ENCODE measurements at places on chromosomes 6 and 20.

DNA sequence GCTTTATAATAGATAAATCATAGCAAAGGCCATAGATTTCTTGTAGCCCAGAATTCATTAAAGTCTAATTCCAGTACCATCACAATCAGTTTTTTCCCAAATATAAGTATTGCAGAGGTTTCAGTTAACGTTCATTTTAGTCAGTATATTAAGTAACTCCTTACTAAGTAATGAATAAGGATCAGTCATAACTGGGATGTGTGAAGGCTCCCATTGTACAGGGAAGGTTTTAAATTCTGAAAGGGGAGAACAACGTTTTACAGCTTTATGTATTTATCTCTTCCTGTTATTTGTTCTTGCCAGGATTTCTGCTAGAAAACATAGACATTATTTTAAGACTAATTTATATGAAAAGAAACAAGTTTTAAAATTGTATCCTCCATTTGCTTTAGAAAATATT, 215.5 kb upstream of the LAMP5 start:
- no peak for DNase-seq

DNA sequence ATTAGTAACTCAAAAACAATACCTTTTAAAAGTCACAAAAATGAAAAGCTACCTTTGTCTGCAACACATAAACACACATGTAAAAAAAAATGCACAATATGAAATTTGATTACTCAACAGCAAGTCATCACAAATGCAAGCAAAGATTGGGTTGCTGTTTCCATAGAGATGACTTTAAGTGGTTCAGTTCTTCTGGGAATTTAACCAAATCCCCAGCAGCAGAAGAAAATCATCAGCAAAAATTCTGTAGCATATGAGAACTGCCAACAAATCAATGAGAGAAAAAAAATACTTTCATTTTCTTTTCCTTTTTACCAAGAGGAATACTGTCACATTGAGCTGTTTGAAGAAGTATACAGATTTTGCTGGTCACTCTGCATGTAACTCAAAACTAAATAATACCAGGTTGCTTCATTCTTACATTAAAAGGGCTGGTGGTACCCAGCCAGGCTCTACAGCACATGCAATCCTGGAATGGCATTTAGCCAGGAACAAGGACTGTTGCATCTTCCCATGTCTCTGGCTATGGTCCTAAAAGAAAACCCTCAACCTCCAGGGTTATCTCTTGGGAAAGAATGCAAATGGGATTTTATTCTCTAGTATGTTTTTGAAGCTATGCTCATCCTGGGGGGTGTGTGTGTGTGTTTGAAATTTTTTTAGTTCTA, 158.3 kb downstream of the OPRM1 start:
- DNase-seq, result no peak

GRCh38 chr6:80143419-80143937, 37.0 kb downstream of the BCKDHB start:
- no peak for DNase-seq

- DNase-seq, result no peak
Observed at GRCh38 chr6:76790881-76791280, 672.4 kb downstream of the HTR1B start.

- DNase-seq, result no peak
Observed at GRCh38 chr6:114419175-114419574, 76.4 kb upstream of the HS3ST5 start.

GRCh38 chr6:106908386-106908840, 66.1 kb downstream of the CD24 start:
- DNase-seq, result no peak

GRCh38 chr20:8851446-8851845, 217.4 kb upstream of the PLCB4 start:
- DNase-seq, result no peak

DNA sequence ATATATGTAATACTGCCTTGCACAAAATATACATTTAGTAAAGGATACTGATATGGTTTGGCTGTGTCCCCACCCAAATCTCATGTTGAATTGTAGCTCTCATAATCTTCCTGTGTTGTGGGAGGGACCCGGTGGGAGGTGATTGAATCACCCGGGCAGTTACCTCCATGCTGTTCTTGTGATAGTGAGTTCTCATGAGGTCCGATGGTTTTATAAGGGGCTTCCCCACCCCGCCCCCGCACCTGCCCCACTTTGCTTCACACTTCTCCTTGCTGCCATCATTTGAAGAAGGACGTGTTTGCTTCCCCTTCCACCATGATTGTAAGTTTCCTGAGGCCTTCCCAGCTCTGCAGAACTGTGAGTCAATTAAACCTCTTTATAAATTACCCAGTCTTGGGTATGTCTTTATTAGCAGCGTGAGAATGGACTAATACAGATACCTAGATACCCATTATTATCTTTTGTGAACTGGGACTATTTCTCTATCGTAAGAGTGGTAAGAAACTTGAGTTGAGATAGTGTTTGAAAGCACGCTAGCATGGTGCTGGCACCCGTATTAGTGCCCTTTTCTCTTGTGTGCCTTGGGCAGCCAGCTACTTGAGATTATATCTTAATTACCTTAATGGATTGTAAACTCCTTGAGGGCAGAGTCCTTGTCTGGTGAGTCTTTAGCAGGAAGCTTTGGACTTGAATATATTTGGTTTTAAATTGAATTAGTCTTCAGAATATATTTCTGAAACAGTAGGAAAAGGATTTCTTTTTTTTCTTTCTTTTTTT, 25.6 kb downstream of the TOP1 start:
- DNase-seq, result no peak

DNA sequence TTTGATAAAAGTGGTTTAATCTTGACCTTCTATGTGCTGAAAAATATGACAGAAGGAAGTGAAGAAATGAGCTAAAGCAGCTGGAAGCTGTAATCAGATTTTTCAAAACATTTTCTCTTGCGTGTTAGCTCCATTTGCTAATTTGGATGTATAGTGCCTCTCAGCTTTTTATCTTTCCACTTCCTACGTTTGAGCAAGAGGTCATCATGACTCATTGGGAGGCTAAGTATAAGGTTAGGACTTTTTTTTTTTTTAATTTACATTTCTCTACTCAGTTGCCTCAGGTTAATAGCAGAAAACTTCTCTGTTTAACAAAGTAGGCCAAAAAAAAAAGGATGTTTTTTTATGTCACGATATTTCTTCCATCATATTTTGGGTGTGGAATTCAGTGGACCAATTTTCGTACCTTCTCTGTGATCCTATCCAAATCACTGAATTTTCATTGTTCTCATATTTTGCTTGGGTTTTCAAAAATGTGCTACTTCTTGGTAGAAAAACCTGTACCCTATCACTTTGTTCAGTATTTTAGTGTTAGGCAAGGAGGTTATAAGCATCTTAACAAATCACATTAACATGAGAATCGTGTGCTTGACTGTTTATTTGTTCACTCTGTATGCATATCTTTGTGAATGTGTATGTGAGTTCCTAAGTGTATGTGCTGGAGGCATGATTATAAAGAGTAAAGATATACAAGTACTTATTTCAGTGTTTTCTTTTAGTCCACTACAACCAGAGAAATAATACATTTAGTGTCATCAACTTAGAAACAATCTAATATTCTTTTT, 1028.3 kb upstream of the EYS start:
- no peak for DNase-seq

DNA sequence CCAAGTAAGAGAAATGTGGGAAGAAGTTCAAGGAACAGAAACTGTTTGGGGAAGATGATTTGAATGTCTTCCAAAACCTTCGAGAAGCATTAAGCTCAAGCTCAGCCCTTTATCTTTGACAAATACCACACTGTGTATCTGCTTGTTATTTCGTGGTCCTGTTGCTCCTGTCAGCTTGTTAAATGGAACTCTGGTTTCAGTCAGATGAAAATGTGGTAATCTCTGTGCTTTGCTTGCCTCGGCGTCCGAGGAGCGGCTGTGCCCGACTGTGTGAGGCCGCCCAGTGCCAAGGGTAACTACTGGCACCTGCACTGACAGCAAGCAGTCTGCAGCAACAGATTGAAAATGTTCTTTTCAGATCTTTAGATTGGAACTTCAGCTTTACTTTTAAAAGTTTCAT, 577.9 kb upstream of the FLRT3 start:
- no peak for DNase-seq

DNA sequence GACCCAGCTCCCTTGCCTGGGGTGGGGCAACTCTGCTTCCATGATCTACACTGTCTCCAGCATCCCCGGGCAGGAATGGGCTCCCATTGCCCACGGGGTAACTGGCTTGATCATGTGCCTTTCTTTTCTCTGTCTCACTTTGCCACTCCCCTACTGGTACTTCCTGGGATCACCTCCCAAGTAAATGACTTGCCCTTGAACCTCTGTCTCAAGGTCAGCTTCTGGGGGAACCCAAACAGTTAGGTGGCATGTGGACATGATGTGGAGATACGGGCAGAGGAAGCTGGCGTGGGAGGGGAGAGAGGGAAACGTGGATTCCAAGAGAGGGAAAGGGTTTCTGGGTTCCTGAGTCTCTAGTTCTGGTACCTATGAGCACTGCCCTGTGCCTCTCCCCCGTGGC, 63.8 kb upstream of the RALY start:
- DNase-seq, result no peak

Data from activated CD8-positive, alpha-beta memory T cell treated with anti-CD3 and anti-CD28 coated beads for 48 hours (primary cell).